ENCODE measurements at places on chromosomes 11 and 22. TPM values are rescaled to one million over a fixed set of nuclear protein-coding genes. Genes with fewer than 3 reads are reported as not detected.
A peak's percentile ranks its signal among the peaks of the same experiment; 100 is the strongest.

DNA sequence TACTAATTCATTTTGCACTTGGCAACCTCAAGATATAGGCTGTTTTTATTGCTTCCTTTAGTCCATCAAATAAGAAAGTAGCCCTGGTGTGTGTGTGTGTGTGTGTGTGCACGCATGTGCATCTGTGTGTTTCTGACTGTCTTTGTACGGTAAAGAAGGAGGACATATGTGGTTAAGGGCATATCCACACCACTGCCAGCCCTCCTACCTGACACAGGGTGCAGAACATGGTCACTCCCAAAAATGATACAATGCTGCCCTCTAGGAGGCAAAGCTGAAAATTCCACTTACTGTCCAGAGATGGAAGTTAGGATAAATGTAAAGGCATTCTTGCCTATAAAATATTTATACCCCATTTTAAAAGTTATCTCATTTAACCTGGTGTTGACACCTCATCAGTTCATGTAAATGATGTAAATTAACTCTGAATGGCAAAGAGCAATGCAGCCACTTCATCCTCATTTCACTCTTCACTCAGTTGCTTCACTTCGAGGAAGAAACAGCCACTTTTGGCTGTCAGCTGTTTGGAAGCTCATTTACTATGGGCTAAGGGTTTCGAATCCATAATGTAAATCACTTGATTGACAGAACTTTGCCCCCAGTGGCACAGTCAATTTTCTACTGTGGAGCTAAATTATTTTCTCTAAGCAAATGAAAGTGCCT is 83.1 kb upstream of the MTNR1B start:
- peak; percentile 34 for ATAC-seq

DNA sequence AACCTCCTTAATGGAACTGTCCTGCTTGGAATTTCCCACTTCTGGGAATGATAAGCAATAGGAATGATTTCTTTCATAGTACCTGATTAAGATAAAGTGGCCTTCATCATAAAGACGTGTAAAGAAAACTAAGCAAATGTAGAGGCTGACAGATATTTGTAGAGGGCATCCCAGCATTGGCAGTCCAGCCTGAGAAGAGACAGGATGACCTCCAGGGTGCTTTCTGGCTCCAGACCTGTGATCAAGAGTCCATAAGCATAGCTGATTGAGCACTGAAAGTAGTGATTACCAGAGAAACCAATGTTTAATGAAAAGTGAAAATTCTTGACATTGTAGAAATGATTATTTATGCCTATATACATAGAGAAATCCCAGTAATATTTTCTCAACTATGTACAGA is 33.6 kb downstream of the YAP1 start:
- ATAC-seq = no peak

- no peak for ATAC-seq
Observed at GRCh38 chr22:27686534-27686933, 115.0 kb downstream of the MN1 start.

GRCh38 chr11:19660076-19660475 is 52.6 kb upstream of the NAV2 start:
- ATAC-seq = peak; percentile 94

GRCh38 chr11:31521497-31522150 is 12.1 kb downstream of the ELP4 start:
- ATAC-seq = no peak

- ATAC-seq = no peak
Observed at GRCh38 chr11:4146070-4146771, 51.6 kb downstream of the RRM1 start.

DNA sequence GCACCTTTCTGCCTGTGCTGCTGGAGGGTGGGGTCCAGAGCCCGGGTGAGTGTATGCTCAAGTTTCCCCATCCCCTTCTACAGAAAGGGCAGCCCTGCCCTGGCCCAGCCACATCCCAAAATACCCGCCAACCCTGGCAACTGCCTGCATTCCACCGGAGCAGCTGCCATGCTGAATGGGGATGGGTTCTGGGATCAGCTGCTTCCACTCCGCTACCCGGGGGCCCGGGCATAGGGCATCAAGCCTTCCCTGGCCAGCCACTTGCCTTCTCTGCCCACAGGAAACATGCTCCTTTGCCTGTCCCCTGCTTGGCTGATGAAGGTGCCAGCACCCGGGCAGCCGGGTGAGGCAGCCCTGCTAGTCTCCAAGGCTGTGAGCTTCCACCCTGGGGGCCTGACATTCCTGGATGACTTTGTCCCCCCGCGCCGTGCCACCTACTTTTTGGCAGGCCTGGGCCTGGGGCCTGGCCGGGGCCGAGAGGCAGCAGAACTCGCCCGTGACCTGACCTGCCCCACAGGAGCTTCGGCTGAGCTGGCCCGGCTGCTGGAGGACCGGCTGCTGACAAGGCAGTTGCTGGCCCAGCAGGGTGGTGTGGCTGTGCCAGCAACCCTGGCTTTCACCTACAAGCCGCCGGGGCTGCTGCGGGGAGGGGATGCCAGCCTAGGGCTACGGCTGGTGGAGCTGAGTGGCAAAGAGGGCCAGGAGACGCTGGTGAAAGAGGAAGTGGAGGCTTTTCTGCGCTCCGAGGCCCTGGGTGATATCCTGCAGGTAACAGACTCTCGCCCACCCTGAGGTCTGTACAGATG is 3.2 kb downstream of the CARNS1 start:
- no peak for ATAC-seq

- ATAC-seq = no peak
Observed at GRCh38 chr11:86793307-86793706, 7.0 kb upstream of the PRSS23 start.

GRCh38 chr11:128734103-128734831 is 40.4 kb downstream of the FLI1 start:
- peak; percentile 27 for ATAC-seq

GRCh38 chr11:40290171-40290631 is 1169.3 kb downstream of the LRRC4C start:
- no peak for ATAC-seq

DNA sequence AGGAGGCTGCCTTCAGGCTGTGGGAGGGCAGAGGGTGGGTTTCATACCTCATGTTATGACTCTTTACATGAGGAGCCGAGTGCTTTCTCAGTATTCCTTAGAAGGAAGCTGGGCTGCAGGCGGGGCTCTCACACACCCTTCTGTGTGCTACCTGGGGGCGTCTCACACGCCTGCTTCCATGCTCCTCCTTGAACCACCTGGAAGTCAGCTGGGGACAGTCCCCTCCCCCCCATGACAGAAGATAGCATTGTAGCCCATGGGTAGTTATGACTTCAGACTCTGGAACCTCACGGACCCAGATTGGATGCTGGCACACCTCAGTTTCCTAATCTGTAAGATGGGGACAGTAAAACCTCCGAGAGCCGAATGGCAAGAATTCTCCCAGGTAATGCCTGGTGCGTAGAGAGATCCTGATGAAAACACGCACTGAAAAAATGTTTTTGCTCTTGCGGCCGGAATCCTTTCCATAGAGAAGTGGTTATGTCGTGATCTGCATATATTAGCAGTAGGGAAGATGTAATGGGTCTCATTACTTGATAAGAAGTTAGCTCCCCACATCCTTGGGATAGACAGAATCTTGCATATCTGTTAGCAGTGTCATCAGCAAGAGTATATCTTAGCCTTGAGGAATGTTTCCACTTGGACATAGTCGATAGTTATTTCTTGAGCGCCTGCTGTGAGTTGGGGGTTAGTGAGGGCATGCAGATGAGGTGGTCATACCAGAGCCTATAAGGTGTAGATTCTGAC is 4.9 kb downstream of the DAGLA start:
- ATAC-seq = peak; percentile 10

DNA sequence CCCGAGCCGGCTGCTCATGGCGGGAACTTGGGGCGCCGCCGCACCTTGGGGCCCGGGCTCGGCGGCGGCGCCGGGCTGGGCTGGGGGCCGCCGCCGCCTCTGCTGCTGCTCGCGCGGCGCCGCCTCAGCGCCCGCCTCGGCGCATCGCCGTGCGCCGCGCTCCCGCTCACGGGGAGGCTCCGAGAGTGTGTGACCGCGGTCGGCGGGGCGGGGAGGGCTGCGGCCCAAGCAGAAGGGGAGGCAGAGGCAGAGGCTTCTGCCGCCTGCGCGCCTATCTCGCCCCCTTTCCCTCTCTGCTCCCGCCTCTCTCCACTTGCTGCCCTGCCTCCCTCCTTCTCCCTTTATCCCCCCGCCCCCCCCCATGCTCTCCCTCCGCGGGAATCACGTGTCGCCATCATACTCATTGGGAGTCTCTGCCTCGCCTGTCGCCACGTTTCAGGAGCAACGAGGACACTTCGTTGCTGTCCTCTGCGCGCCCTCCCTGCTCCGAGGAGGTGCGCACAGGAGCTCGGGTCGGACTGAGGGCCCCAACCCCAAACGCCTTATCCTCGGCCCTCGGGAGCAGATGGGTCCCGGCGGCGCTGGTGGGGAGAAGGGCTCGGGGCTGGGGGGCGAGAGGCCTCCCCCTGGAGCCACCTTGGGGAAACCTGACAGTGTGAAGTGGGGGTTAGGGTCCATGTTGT is at the start of gene GUCY1A2:
GUCY1A2 (minus strand) TSS at position 258 of the 683 bp plus-strand sequence. CDS start 421 bp downstream, outside the sequence.
- ATAC-seq = no peak

DNA sequence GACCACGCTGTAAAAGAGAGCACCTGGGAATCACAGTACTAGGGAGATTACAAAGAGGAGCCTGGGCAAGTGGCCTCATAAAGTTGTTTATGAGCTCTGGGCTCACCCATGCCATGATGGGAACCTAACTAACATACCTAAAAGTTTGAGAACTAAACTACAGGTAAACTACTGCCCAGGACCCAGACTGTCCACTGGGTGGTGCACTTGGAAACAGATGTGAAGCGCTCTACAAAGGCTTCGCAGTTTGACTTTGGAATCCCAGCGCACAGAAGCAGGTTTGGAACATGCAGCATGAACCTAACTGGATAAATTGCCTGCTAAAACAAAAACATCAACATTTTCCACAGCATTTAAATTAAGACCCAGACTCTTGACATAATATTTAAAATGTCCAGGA is 418.6 kb downstream of the FAM181B start:
- no peak for ATAC-seq

- ATAC-seq = no peak
Observed at GRCh38 chr11:70710601-70711000, 312.3 kb downstream of the CTTN start.

DNA sequence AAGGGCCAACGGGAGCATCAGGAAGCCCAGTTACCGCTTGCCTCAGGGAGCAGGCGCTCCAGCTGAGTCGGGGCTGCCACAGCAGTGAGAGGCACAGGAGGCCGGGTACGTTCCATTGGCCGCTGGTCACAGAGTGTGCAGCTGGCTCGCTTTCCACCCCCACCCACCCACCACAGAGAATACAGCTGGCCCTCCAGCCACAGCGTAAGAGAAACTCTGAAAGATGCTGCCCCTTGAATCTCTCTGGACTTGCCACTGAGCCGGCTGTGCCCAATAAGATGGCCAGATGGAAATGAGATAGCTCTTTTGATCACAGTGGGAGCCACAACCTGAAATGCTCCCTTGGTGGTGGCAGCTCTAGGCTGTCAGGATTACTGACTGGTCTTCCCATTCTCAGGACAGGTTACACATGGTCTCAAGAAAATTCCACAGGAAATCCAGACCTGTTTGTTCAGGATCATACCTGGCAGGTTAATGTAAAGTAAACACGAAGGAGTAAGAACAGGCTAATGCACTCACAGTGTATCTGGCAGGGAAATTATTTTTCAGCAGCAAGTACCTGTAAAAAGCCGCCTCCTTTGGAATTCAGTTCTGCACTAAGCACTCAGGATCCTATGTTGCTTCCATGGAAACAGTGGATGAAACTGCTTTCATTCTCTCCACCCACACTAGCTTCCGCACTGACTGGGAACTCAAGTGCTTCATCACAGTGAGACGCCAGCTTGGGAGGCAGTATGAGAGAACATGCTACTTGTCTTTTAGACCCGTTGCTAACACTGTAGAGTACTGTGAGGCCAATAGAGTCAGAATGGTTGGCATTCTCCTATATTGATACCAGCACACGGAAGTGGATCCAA is 16.5 kb downstream of the SIAE start:
- no peak for ATAC-seq

GRCh38 chr11:62054484-62055121 is 69.2 kb upstream of the INCENP start:
- no peak for ATAC-seq

DNA sequence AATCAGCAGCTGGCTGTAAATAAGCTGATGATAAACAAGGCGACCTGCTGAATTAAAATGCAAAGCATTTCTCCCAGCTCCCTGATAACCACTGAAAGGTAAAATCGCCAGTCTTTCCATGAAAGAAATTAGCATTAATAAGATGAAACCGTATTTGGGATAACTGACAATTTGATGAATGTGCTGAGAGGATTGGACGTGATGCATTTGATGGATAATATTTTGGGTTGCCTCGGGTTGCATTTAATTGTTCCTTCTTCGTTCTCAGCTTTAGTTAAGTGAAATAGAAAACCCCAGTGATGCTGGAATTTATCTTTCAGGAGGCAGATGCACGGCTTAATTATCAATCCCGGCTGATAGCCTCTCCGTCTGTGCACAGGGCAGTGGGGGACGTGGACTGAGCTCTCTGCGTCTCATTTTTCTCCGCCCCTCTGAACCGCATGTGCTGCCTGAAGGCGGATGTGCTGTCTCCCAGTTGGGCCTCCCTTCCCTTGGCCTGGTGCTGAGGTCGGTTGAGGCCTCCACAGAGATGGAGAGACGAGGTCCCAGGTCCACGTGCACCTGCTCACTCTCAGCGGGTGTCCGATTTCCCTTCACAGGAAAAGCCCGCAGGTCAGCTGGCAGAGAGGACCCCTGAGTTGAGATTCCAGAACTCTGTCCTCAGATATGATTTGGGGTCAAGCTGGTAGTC is 846.2 kb downstream of the BRD1 start:
- no peak for ATAC-seq

The POU2AF2 gene
- not detected for total RNA-seq

The NCR3LG1 gene
- total RNA-seq = 0.95 TPM

The PRR33 gene
- total RNA-seq = not detected

The TMEM191B gene
- total RNA-seq = 11.0 TPM

The RASL10A gene
- total RNA-seq = 0.61 TPM

Data from activated T-helper 17 cell treated with anti-CD3 and anti-CD28 coated beads, Interleukin-2, amount 50 U/mL, for 72 hours (primary cell).